ENCODE measurements at places on chromosomes 13 and 19.
A peak's percentile ranks its signal among the peaks of the same experiment; 100 is the strongest.

GRCh38 chr13:41613984-41614661 is 156.8 kb downstream of the RGCC start:
- no peak for DNase-seq

DNA sequence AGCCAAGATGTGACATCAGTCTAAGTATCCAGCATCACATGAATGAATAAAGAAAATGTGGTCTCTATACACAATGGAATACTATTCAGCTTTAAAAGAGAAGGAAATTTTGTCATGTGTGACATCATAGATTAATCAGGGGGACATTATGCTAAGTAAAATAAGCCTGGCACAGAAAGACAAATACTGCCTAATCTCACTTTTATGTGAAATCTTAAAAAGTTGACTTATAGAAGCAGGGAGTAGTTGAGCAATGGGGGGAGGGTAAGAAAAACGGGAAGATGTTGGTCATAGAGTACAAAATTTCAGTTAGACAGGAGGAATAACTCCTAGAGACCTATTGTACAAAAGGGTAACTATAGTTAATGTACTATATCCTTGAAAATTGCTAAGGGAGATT is 10.4 kb upstream of the LCP1 start:
- no peak for DNase-seq

DNA sequence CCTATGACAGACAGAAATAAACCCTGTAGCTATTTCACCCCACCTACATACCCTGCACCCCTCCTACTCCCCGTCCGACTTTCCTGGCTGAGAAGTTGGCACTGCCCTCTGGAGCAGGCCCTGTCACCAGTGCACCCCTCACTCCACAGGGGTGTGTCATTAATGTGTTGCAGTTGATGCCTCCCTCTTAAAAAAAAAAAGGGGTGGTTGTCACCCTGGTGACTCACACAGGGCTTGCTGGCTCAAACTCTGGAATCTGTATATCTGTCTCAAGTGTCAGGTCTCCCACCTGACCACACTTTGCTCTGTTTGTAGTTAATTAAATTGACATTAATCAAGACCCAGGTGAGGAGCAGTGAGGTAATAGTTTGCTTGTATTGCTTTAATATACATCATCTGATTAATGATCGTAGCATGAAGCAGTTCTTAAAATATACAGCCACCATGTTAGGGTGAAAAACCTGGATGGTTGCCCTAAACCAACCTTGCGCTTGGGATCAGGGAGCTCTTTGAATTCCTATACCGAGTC is 2.0 kb upstream of the GATAD2A start:
- no peak for DNase-seq

DNA sequence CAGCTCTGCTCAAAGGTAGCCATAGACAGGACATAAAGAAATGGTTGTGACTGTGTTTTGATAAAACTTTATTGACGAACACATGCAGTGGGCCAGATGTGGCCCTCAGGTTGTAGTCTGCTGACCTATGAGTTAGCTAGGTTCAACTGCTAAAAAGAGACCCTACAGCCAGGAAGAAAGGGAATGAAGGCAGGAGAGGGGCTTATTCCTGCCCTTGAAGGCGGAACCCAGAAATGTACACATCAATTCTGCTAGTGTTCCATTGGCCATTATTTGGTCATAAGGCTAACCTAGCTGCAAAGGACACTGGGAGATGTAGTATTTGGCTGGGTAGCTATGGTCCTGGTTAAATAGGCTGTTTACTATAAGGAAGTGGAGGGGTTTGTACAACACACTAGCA is 18.0 kb downstream of the APBA3 start:
- DNase-seq: no peak

- no peak for DNase-seq
These were observed 459 bp upstream of the TMEM59L start for GRCh38 chr19:18612051-18612771.

DNA sequence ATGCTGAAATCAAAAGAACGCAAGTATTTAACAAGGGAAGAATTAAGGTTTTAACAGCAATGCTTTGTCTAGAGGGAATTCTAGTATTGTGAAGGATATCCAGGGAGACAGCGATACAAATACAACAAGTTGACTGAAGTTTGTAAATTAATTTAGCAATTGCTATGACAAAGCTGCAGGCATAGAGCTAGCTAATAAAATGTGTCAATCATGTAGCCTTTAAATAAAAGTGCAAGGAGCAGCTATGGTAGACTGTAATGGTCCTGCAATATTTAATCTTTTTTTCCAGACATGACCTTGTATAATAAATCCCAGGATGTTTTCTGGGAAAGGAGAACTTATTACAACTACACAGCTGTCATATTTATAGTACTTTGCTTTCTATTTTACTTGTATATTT is 779.3 kb downstream of the SLITRK5 start:
- no peak for DNase-seq

DNA sequence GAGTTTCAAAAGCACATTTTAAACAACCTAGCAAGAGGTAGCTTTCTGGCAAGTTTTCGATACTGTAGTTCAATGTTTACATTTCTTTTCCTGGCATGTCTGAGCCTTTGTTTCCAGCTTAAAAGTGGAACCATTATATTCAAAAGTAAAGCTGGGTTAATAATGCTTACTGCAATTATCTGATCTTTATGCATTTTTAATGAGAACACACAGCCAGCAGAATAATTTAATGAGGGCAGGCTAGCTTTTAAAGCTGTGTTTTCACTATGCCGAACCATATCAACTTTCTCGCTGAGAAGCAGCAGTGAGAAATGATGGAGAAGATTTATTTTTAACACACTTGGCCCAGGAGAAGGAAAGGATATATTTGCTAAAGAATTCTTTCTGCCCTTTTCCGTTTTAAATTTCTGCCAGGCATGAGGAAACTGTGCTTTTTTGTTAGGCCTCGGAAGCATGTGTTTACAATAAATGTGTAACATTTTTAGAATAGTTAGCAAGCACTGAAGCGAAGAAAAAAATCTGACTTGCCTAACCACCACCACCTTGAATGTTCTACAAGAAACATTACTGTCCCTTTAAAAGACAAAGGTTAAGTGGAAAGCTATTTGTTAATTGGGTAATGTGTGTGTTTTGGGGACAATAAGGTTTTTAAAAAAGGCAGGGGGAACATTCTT is 1.0 kb downstream of the MBNL2 start:
- peak; percentile 61 for DNase-seq

GRCh38 chr19:20325151-20325550 is 158.1 kb downstream of the ZNF486 start:
- no peak for DNase-seq

GRCh38 chr13:93547886-93548285 is 321.3 kb downstream of the GPC6 start:
- DNase-seq: no peak

DNA sequence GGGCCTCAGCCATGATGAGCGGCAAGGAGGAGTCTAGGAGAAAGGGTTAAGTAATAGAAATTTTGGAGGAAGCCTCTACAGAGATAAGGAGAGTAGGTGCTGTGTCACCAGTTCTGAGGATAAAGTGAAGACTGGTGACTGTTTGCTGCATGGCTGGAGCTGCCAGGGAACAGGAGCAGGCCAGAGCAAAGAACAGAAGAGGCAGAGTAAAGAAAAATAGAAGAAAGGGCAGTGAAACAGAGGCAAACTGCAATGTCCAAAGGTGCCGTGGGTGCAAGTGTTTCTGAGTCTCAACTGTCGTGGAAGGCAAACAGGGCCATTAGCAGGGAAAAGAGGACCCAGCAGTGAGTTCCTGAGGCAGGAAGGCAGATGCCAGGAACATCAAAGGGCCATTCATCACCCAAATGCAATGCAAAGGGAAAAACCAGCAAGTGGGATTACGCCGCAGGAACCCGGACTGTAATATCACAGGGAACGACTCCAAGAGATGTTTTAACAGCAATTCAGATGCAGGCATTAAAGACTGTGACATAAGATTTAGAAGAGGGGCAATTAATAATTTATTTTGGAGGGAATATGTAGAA is 318.3 kb downstream of the FOXO1 start:
- no peak for DNase-seq

GRCh38 chr13:51152701-51153100 is 41.6 kb upstream of the C13orf42 start:
- DNase-seq: no peak

- peak; percentile 35 for DNase-seq
These were observed at the start of gene TPM4 for GRCh38 chr19:16076154-16076957. TPM4 (plus strand) TSS chr19:16076495; CDS start chr19:16076566, 71 bp downstream.

DNA sequence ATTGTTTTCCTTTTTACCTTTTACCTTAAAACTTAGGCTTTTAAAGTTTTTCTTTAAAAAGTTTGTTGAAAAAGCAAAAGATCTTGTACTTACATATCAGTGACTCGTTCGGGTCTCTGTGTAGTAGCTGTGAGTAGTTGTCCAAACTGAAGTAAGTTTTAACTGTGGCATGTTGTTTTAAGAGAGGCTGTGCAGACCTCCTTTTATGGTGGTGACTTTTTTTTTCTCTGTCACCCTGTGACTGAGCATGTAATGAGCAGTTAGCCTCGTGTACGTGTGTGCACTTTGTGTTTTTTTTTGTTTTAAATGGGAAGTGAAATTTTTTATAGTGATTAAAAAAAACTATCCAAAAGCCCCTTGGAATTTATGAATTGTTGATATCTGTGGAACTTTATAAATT is at the start of gene GPR183:
Gene GPR183 (minus strand): TSS at position 153 of the 400 bp plus-strand sequence. CDS start 11,254 bp downstream, outside the sequence.
- no peak for DNase-seq

DNA sequence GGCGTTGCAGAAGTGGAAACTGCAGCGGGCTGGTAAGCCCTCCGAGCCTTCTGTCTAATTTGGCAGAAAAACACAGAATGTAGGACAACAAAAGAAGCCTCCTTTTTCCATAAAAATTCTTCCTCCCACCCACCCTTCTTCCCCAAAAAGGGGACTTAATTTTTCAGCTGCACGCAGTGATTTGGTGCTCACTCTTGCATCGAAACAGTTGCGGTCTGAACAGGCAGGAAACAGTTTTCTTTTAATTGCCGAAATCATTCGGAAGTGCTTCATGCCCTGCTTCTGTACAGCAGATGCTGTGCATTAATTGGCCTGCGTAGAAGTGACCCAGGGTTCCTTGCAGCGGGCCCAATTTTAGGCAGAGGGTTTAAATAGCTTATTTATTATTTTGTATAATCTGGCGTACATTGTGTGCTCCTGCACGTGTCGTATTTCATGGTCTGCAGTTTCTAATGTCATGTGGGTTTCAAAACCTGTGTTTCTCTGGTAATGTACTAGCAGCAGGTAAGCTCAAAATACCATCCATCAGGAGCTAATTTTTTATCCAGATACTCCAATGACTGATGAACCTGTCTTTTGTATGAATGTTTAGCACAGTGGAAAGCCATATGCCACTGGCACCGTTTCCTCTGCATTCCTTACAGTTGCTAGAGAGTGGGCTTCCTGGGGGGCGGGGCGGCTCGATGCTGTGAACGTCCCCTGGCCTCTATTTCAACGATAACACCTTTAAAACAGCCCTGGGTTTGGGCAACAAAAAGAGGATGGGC is 66.6 kb downstream of the GGACT start:
- no peak for DNase-seq

DNA sequence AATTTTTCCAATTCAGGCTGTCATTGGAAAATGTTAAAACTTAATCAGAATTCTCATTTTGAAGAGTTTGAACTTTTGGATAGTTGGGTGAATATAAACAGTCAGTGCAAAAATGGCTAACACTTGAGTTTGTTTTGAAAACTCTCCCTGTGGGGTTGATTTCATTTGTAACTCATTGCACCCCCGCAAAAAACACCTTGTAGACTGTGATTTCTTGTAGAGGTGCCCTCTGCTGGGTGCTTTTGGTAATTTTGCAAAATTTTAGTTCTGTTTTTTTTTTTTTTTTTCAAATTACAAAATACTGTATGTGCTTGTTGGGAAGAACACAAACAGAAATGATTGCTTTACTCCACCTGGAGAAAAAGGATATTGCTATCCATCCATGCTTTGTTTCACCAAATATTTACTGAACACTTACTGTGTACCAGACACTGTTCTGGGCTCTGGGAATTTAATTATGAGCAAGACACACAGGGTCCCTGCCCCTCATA is 28.2 kb upstream of the GPI start:
- no peak for DNase-seq

DNA sequence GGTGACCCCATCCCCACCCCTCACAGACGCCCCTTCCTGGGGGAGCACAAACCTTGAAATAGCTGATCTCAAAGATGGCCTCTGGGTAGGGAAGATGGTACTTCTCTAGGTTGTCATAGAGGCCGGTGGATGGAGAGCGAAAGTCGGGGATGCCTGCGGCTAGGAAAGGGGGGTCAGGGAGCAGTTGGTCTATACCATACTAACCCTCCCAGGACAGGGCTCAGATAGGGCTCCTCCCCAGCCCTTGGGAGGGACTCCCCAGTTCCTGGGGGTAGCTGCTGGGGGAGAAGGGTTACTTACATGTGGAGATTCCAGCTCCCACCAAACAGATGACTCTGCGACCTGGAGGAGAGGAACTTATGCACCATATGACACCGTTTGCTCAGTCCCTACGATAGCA is 9.6 kb downstream of the SIRT2 start:
- no peak for DNase-seq

- DNase-seq: no peak
These were observed 4.3 kb downstream of the ZSCAN1 start for GRCh38 chr19:58037927-58038687.

GRCh38 chr19:49570138-49570856 is 10.1 kb downstream of the NOSIP start:
- peak; percentile 58 for DNase-seq

GRCh38 chr19:18776288-18776594 is 14.9 kb downstream of the COMP start:
- no peak for DNase-seq

- DNase-seq: no peak
These were observed 100.5 kb upstream of the TEX29 start for GRCh38 chr13:111219950-111220349.
